ENCODE measurements at places on chromosomes 7 and 10.

GRCh38 chr7:156456032-156456431, 184.5 kb upstream of the RNF32 start:
- no peak for DNase-seq

GRCh38 chr7:21373031-21373430, 54.9 kb upstream of the SP4 start:
- no peak for DNase-seq

- DNase-seq: no peak
Observed at GRCh38 chr10:83945982-83946718, 193.2 kb upstream of the GHITM start.

GRCh38 chr7:14510268-14510667, 392.3 kb downstream of the DGKB start:
- DNase-seq: no peak

DNA sequence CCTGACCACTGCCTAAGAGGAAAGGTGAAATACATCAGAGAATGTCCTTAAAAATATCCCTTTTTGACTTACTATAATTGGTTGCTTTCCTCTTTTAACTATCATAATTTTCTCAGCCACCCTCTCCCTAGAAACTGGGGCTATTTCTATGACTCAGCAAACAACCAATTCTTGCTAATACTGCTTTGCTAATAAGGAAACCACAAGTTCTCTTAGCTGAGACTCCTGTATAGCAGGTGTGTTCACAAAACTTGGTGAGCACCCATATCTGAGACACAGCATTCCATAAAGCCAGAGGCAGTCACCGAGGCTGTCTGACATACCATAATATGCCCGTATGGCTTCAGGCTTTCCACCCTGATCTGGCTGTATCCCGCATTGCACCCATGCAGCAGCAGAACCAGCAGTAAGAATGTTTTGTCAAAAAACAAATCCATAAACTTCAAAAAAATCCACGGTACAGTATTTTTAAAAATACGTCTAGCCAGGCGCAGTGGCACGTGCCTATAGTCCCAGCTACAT, 191.7 kb upstream of the C7orf33 start:
- no peak for DNase-seq

DNA sequence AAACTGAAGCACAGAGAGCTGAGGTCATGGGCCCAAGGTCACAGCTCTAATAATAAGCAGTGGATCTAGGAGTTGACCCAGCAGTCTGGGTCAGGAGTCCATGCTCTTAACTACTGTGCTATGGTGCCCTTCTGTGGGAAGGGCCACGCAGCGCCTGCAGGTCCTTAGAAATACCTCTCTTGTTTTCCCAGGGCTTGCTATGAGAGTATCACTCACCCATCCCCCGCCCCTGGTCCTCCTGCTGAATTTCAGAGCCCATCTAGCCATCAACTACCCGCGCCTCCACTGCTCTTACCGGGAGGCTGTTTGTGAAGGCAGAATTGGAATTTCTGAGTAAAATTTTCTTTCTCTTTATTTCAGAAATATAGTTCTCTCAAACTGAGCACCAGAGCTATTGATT, 27.3 kb upstream of the CRHR2 start:
- DNase-seq: peak; percentile 58

DNA sequence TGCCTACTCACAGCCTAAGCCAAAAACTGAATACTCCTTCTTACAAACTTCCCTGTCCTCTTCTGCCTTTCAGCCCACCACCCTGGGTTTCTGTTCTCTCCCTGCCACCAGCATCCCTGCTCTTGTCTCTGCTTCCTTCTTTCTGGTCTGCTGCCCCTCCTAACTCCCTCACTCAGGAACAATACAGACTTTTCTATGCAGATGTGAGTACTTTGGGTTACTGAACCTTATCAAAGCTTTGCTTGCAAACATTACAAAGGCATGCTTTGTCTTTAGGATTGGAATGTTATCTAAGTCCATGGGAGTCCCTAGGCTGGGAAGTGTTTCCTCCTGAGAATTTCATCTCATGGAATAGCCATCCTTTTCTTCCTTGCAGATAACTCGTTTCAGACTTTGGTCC, 28.9 kb downstream of the CNNM1 start:
- DNase-seq: peak; percentile 72
